ENCODE measurements at places on chromosomes 1 and 21. TPM values are rescaled to one million over a fixed set of nuclear protein-coding genes. Genes with fewer than 3 reads are reported as not detected.
A peak's percentile ranks its signal among the peaks of the same experiment; 100 is the strongest.

DNA sequence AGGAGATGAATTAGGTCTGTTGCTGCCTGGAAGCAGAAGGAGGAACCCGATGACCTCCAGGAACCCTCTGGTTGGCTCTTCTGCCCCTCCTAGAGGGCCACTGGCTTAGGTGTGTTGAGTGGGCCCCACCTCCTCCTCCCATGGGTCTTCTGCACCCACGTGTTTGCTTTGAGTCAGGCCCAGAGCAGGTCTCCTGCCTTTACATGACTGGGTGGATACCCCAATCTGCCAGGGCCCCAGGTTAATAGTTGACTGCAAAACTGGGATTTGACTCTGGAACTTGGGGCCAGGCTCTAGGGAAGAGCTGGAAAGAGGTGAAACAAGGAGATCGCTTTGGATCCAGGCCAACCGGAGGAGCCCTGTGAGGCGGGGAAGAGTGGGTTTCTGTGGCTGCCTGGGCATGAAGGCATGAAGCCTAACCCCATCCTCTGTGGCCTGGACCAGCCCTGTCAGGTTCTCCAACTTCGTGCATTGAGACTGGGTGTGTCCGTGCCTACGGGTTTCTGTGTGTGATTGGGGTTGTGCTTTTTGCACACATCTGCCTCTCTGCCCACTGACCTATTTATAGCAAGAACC is 7.8 kb upstream of the LAD1 start:
- H3K4me3 ChIP-seq, result no peak overlapping the region
- no peak for DNase-seq
- H3K27ac ChIP-seq, result no peak overlapping the region
- H3K4me1 ChIP-seq, result no peaks in the 10 kb centered on the region
- H3K36me3 ChIP-seq, result no peaks in the 10 kb centered on the region
- peaks cover 4% of the 10 kb centered on the region for H3K27me3 ChIP-seq

DNA sequence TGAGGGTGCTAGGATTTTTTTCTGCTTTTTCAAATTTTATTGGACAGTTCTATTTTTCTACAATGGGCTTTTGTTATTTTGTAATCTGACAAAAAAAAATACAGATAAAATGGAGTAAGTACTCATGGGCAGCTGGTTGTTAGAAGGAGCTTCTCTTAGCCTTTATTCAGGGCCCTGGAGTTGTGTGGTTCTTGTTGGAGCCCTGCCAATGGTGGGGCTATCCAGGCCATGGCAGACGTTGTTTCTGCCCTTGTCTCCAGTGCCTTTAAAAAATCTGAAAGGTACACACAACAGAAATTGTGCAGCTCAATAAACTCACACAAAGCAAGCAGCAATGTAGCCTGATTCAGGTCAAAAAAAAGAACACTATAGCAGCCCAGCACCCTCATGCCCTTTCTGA is 153.5 kb upstream of the GALNT2 start:
- H3K4me1 ChIP-seq, result no peaks in the 10 kb centered on the region
- no peak overlapping the region for H3K27ac ChIP-seq

DNA sequence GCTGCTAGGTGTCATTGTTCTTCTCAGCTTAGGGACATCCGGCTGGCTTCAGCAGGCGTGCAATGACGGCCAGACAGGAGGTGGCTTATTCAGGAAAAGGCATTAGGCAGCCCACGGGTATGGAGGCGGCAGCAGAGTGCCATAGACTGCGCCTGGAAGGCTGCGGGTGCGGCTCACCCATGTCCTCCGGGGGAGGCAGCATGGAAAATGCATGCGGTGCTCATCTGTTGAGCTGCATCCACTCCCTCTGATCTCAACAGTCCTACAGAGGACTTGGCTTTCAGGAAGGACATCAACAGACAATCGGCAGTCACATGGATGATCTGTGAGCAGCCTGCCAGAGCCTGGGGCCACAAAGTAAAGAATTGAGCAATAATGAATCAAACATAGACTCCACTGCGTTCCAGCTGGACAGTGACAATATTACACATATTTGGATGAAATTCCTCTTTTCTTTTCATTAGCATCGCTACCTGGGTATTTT is 42.9 kb downstream of the UMODL1 start:
- H3K4me3 ChIP-seq, result no peak overlapping the region
- H3K27ac ChIP-seq, result no peak overlapping the region
- peaks cover 6% of the 10 kb centered on the region for H3K4me1 ChIP-seq
- no peak for DNase-seq
- H3K36me3 ChIP-seq, result no peaks in the 10 kb centered on the region

GRCh38 chr1:165045902-165046301 is 310.6 kb downstream of the LMX1A start:
- no peaks in the 10 kb centered on the region for H3K27me3 ChIP-seq
- H3K27ac ChIP-seq, result no peak overlapping the region
- no peaks in the 10 kb centered on the region for H3K4me1 ChIP-seq
- no peaks in the 10 kb centered on the region for H3K36me3 ChIP-seq
- DNase-seq, result no peak

GRCh38 chr1:175873290-175873935 is 130.0 kb upstream of the TNR start:
- no peaks in the 10 kb centered on the region for H3K36me3 ChIP-seq
- no peak overlapping the region for H3K27ac ChIP-seq
- no peak for DNase-seq
- H3K27me3 ChIP-seq, result no peaks in the 10 kb centered on the region
- no peak overlapping the region for H3K4me3 ChIP-seq

GRCh38 chr21:26837539-26837938 is 7.7 kb downstream of the ADAMTS1 start:
- peaks cover 18% of the 10 kb centered on the region for H3K36me3 ChIP-seq
- H3K4me3 ChIP-seq, result no peak overlapping the region
- H3K27ac ChIP-seq, result no peak overlapping the region
- H3K27me3 ChIP-seq, result peaks cover 17% of the 10 kb centered on the region
- H3K4me1 ChIP-seq, result peaks cover 51% of the 10 kb centered on the region
- no peak for DNase-seq

- peaks cover 17% of the 10 kb centered on the region for H3K4me1 ChIP-seq
- DNase-seq, result no peak
- no peak overlapping the region for H3K4me3 ChIP-seq
- H3K27ac ChIP-seq, result peak overlapping the region; percentile 43
- H3K27me3 ChIP-seq, result no peaks in the 10 kb centered on the region
- H3K36me3 ChIP-seq, result no peaks in the 10 kb centered on the region
These were observed 4.5 kb downstream of the HSPB7 start for GRCh38 chr1:16013220-16013907.

DNA sequence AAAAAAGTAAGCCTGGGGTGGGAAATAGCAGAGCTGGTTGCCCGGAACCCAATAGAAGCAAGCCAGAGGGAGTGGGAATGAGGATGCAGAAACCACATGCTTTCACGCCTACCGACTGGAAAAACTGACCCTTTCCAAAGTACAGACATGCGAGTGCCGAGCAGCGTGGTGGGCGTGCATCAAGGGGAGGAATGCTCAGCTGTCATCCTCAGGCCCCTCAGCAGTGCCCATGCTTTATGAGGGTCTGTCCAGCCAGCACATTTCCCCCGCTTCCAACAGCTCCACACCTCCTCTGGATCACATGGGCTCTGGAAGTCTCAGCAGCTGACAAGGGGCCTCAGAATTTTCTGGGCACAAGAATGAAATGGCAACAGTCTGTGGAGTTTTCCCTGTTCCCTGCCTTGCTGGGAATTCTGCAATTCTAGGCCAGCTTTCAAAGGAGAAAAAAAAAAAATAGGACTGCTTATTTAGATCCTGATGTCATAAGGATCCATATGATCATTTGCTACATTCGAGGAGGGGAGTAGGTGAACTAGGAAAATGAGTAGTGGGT is 19.1 kb upstream of the IKBKE start:
- H3K4me3 ChIP-seq, result no peak overlapping the region
- peaks cover 28% of the 10 kb centered on the region for H3K4me1 ChIP-seq
- H3K27ac ChIP-seq, result no peak overlapping the region
- H3K27me3 ChIP-seq, result no peaks in the 10 kb centered on the region
- peaks cover 66% of the 10 kb centered on the region for H3K36me3 ChIP-seq
- DNase-seq, result no peak

DNA sequence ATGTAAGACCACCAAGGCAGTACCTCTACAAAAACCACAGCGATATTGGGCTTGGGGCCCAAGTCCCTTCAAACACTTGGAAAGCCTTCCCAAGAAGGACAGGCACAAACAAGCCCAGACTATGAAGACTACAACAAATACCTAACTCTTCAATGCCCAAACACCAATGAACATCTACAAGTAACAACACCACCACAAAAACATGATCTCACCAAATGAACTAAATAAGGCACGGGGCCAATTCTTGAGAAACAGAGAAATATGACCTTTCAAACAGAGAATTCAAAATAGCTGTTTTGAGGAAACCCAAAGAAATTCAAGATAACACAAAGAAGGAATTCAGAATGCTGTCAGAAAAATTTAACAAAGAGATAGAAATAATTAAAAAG is 86.8 kb downstream of the COL24A1 start:
- H3K27ac ChIP-seq, result no peak overlapping the region
- H3K4me3 ChIP-seq, result no peak overlapping the region
- no peaks in the 10 kb centered on the region for H3K4me1 ChIP-seq
- no peak for DNase-seq

Gene TRAF3IP3
- 384 TPM for total RNA-seq

Gene AMY2B
- 3.9 TPM for total RNA-seq

Gene POU3F1
- 1.5 TPM for total RNA-seq

Gene TTF2
- total RNA-seq, result 103 TPM

Data from activated T-helper 1 cell treated with anti-CD3 and anti-CD28 coated beads, Interleukin-12 subunit alpha, Interleukin-12 subunit beta, Interleukin-2, Interleukin-4 antibody, amounts not matched to agents 30 ng/mL and 10 ng/mL and 1 ng/mL, durations not matched to agents 14 hours and 24 hours and 36 hours (primary cell).